Hematopoietic multipotent progenitor cell treated with erythropoietin and hydrocortisone succinate and interleukin-3 and kit ligand, for 15 days (in vitro differentiated cells): ENCODE measurements at places on chromosomes 12 and 14.
A peak's percentile ranks its signal among the peaks of the same experiment; 100 is the strongest.

GRCh38 chr12:124428792-124429281, 133.9 kb downstream of the RFLNA start:
- no peak for DNase-seq

DNA sequence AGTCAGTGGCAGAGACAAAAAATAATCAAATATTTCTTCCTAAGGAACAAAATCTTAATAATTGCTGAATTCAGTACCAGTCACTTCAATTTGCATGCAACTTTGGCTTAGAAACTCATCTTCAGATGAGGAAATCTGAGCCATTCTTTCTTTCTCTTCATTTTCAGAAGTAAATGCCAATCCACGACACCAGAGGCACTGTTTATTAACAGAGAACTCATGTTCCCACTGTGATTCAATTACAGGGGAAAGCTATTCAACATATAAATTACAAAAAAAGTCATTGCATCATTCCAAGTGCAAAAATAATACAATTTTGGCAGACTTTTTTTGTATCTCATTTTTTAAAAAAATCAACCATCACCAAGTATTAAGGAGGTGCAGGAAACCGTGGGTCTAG, 816.1 kb upstream of the TMEM132C start:
- no peak for DNase-seq

DNA sequence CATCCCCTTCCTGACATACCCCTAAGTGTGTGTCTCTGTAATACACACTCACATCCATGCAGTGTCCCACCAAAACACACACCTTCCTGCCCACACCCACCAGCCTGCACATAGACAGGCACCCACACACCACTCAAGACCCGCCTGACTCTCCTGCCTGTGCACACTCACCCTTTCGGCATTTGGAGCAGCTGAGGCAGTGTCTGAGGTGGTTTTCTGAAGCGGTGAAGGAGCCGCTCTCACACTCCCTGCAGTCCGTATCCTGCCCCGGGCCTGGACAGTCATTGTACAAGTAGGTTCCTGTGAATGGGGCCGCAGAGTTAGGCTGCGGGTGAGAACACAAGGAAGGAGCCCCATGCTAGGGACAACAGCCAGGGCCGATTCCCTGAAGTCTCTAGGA, 8.3 kb downstream of the TNFRSF1A start:
- no peak for DNase-seq

DNA sequence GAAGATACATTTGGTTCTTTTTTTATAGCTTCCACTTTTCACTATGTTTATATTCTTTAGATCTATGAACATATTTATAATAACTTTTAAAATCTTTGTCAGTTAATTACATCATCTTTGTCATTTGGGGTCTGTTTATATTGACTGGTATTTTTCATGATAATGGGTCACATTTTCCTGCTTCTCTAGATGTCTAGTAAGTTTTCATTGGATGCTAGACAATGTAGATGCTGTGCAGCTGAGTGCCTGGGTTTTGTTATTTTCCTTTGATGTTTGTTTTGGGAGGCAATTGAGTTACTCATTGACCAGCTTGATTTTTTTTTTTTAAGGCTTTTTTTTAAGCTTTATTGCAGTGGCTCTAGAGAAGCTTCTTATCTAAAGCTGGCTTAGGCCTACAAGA, 4.9 kb downstream of the MAP1LC3B2 start:
- no peak for DNase-seq

GRCh38 chr12:13173012-13173932, 23.3 kb upstream of the EMP1 start:
- DNase-seq: no peak

DNA sequence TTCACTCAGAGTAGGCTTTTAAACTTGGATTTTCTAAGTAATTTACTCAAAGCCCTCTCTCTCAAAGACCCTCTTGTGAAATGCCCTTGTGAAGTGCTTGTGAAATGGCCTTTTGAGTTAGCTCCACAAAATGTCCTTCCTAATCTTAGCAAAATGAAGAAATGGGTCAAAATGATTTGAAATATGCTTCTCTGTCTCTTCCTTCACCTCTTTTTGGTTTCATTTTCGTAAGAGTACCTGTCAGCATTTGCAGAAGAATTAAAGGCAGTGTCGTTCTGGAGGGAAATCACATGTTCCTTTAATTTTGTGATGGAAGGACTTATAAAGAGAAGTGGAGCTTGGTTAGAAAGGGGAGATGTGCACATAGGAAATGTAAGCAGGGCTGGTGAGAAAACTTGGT, 93.7 kb downstream of the HMGA2 start:
- DNase-seq: no peak

DNA sequence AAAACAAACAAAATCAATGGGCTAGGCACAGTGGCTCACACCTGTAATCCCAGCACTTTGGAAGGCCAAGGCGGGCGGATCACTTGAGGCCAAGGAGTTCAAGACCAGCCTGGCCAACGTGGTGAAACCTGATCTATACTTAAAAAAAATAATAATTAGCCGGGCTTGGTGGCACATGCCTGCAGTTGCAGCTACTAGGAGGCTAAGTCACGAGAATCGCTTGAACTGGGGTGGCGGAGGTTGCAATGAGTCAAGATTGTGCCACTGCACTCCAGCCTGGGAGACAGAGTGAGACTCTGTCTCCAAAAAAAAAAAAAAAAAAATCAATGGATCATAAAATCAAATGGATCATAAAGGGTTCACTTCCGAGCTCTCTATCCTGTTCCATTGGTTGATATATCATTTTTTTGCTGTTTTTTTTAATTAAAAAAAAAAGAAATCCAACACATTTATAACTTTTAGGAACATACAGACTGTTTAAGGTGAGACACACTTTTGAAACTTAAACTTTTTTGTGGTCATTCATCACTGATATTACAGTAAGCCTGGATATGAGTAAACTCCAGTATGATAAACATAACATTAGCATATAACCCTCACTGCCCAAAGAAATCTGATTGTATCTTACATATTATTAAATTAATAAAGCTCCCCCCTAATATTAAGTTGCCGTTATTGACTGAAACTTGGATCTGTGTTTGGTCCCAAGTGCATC, 22.1 kb downstream of the MOK start:
- no peak for DNase-seq

DNA sequence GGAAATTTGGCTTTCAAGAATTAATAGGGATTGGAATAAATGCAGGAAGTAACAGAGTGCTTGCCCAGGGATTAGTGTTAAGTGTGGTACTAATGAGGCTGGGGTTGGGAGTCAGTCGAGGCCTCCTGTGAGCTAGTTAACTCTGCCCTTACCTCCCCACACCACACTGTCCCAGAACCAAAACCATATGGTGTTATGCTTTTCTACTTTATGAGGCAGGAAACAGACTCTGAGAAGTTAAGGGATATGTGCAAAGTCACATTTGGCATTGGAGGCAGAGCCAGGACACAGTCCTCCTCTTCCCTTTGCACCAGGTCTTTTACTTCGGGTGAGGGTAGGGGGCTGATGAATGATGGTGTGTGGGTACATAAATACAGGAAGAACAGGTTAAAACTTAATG, 41.9 kb downstream of the PELI2 start:
- no peak for DNase-seq

DNA sequence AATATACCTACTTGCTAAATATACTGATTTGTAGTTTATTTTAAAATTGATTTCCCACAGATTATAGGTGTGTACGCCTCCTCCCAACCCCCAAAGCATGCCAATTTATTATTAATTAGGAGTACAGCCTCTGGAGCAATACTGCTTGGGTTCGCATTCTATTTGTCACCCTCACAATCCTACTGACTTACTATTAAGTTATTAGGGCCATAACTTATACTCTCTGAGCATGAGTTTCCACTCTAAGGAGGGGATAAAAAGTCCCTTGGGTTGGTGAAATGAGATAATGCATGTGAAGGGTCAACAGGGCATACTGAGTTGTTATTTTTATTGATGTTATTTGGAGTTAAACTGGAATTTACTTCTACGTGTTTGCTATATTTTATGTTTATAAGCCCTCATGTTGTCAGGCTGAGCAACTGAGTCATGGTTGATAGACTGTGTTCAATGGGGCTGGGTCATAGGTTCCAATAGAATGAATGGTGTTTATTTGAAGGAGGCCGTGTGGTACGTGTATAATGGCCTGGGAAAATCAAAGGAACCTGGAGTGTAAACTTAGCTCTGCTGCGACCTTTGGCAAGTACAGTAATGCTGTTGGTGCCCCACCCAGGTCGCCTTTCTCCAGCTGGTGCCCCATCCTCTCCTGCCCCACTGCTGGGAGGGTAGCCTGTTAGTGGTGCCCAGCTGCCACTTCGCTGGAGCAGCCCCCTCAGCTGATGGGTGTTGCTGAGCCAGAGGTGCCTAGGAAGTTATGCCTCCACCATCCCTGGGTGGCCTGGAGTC, 99.3 kb upstream of the PTPRB start:
- DNase-seq: no peak

DNA sequence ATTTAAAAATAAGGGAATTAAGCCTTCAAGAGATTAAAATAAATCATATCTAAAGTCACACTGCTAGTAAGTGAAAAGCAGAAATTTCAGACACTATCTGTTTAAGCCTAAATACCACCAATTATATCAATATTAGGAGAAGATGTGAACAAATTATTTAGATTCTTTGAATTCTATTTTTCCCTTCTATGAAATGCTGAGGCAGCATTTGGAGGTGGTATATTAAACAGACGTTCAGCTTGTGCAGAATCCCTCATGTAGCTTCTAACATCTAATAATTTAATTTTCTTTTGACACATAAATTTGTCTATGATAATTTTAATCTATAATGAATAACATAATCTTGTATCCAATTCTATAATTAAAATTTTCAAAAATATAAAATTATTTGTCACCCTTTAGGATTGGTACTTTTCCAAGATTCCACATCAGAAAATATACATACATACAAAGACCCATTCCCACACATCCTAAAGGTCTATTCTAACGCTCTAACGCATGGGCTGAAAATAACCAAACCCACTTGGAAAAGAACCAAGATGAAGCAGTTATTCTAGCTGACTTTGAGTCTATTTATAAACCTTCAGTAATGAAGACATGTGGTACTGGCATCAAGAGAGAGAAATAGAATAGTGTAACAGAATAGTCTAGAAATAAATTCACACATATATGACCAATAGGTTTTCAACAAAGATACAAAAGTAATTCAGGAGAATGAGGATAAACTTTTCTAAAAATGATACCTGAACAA, 751.8 kb downstream of the GALC start:
- DNase-seq: no peak

DNA sequence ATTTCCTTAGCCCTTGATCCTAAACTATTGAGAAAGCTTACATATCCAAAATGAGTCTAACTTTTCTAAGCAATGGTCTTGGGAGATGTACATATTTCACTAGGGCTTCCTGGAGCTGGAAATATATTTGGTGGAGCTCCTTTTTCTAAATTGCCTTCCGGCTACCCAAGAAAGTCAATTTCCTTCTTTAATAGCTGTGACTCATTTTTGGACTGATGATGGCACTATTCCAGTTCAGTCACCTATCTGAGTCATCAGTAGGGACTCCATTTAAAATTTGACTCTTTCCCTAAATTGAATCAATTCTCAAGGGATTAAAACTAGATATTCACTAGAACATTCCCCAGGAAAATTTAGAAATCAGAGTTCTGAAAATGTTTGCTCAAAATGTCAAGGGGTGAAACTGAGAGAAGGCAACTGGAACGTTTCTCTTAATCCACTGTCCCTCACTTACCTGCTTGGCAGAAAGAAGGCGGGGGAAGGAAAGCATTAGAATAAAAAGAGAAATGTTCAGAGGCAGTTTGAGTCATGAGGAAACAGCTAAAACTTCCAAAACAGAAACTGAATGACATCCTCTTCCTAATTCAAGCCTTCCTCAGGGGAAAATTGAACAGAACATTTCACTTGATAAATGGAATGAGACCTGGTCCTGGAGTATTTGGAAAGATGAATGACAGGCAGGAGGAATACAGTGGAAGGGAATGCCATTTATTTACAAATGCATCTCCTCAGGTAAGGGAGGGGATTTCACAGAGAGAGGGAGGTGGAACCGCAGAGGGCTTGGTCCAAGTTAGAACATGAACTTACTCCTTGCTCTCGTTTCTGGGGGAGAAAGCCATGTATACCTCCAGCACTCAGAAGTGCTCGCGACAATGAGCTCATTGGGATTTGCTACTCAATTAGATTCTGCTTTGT, 91.2 kb downstream of the RGS6 start:
- peak; percentile 35 for DNase-seq

DNA sequence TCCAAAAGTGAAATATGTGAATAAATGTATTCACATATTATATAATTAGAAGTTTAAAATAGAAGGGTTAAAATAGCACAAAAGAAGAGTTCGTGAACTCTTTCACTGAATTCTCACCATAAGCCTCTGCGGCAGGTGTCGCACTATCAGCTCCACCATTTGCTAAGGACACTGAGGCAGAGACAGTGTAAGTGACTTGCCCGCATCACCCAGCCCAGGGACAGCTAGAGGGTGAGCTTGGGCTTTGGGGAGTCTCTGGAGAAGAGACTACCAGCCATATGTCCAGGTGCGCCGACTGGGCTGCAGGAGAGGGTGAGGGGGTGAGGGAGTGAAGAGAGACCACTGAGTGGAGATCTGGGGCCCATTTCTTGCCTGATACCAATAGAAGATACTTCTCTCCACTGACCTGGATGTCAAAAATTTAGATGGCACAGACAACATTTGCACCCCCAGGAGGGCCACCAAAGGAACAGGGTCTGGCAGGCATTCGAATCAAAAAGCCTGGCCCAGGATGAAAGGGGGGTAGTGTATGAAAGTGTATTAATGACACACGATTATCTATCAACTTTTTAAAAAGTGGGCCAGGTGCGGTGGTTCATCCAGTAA, 28.5 kb downstream of the FAIM2 start:
- DNase-seq: no peak

GRCh38 chr14:84708865-84709264, 821.1 kb upstream of the FLRT2 start:
- DNase-seq: no peak
